Activated CD8-positive, alpha-beta memory T cell treated with anti-CD3 and anti-CD28 coated beads, Interleukin-2, amount 50 U/mL, for 48 hours (primary cell): ENCODE measurements at places on chromosomes 12 and 14.
A peak's percentile ranks its signal among the peaks of the same experiment; 100 is the strongest.

DNA sequence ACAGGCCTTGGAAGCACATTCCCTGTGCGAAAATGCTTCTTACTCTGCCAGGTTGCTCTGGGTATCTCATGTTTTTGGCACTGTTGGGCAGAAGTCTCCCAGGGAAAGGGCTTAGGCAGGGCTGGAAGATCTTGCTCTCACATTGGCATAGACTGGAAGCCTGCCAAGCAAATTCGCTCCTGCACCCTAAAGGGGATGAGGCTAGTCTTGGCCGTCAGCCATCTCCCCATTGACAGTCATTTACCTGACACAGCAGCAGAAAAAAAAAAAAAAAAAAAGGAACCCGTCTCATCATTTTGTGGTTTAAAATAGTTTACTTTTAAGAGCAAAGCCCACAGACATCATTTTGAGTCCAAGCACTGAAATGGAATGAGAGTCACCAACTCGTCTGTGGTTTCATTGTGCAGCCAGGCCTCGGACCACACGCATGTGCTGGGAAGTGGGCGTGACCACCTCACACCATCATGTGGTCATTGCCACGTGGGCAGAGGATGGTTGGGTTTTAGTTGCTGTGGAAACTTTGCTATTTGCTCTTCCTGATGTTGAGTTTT lies 84.8 kb downstream of the NRXN3 start:
- peak; percentile 71 for DNase-seq

DNA sequence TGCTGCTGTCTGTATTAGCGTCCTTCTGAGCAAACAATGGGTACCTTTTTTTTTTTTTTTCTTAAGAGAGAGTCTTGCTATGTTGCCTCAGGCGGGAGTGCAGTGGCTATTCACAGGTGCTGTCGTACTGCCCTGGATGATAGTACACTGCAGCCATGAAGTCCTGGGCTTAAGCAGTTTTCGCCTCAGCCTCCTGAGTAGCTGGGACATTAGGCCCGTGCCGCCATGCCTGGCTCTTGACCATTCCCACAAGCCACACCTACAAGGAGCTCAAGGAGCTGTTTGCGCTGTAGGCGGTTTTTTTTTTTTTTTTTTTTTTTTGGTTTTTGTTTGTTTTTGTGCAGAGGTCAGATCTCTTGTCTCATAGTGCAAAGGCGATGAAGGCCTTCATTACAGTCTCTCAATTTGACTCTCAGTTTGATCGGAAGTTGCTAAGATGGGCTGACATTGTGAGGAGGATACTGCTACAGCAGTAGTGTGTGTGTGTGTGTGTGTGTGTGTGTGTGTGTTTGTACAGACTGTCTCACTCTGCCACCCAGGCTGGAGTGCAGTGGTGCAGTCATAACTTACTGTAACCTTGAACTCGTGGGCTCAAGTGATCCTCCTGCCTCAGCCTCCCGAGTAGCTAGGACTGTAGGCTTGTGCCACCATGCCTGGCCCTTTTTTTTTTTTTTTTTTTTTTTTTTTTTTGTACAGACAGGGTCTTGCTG lies 34.2 kb downstream of the TRAF3 start:
- DNase-seq = no peak

DNA sequence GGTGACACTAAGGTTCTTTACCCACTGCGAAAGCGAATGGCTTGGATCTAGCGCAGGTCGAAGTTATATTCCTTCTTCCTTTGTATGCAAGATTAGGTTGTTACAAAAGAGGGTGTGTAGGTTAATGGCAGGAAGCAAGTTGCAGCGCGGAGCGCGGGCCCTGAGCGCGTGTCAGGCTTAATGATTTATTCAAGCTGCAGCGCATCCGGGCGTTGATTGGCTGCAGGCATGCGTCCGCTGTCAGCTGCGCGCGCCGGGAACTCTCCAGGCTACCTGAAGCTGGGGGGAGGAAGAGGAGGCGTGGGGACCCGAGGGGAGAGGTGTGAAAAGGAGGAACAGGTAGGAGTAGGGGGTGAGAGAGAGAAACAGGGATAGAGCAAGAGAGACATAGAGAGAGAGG lies 7.4 kb downstream of the ASCL1 start:
- no peak for DNase-seq

DNA sequence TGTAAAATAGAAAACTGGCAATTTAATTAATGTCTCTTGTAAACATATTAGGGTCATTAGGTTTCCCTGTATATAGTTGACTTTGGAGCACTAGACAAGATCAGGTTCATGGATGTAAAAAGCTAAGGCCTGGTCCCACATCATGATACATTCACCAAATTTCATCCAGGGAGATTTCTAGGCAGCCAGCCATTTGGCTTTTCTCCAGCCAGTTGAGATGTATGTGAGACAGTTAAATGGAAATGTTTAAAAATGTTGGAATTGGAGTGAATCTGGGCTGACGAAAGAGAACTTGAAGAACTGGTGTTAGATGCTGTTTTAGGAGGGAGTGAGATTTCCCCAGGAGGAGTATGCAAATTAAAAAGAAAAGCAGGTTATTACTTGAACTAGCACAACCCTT lies 41.8 kb upstream of the CLEC14A start:
- no peak for DNase-seq

GRCh38 chr14:22821193-22822015 lies 6.2 kb upstream of the SLC7A7 start:
- DNase-seq = no peak

DNA sequence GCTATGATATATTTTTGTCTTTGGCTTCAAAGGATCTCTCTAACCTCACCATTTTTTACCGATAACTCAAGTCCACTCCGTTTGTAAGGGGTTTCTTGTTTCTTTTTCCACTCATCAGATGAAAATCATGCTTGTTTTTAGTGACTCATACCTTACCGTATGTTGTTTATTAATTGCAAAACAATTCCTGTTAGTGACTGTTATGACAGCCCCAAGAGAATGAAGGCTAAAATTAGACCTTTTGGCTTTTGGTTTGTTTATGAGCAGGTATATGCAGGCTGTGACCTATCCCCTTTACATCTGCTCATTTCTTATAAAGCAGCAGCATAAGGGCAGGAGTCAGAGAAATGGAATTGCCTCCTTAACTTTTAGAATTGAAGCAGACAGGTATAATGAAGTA lies 319.8 kb downstream of the CEP128 start:
- DNase-seq = no peak

DNA sequence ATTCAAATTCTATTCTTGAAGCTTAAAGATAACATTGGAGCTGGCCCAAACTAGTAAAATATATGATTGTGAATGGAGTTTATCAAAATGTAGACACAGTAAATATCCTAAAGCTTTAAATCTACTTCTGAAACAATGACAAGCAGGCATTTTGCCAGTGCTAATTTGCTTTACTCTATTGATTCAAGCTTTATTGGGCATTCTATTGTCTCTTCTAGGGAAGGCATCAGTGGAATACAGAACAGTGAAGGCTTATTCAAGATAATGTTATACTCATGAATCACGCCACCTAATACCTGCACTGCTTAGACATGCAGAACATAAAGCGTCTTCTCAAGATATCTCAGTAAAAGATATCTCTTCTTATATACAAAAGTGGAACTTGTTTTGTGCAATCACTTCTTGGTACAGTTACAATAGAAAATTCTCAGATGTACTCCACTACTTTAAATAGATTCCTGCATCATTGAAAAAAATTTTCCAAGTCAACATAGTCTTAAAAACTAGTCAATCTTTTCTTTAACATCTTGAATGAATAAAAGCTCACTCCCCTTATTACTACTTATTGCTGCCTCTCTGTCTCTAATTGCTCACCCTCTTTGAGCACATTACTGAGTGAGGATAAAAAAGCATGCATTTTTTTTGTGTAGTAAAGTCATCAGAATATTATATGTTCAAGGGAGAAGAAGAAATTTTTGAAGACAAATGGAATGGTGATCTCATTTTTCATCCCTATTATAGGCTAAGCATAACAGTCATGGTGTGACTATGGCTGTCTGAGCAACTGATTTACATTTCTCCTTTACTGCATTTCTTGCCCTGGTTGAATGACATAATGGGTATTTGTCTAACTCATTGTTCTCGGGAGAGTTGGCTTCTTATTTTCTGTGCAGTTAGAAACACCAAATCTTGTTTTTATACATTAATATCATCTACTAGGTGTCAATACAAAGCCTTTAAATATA lies 98.0 kb upstream of the E2F7 start:
- no peak for DNase-seq

DNA sequence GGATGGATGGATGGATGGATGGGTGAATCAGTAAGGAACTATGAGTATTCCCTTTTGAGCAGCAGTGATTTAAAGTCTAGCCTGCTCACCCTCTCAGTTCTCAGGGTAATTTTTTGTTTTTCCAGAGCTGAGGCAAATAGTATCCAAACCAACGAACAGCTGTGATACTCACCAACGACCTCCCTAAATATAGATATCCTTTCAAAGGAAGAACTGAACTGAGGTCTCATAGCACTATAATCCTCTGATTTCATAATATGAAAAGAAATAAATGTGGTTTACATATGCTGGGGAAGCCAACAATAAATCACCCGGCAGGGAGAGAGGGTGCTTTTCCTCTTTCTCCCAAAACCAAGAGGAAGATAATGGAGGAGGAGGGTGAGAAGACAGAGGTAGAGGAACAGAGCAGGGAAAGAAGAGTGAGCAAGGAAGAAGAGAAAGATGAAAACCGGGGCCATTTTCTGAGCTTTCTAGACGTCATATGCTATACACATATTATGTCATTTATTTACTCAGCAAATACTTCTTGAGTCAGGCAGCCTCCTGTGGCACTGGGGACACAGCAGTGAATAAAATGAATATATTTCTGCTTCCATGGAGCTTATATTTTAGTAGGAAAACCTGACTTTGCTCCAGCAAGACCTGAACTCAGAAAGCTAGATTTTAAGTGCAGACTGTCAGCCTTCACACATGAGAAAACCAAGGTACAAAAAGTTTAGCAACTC lies 710.7 kb upstream of the TBX3 start:
- DNase-seq = no peak

DNA sequence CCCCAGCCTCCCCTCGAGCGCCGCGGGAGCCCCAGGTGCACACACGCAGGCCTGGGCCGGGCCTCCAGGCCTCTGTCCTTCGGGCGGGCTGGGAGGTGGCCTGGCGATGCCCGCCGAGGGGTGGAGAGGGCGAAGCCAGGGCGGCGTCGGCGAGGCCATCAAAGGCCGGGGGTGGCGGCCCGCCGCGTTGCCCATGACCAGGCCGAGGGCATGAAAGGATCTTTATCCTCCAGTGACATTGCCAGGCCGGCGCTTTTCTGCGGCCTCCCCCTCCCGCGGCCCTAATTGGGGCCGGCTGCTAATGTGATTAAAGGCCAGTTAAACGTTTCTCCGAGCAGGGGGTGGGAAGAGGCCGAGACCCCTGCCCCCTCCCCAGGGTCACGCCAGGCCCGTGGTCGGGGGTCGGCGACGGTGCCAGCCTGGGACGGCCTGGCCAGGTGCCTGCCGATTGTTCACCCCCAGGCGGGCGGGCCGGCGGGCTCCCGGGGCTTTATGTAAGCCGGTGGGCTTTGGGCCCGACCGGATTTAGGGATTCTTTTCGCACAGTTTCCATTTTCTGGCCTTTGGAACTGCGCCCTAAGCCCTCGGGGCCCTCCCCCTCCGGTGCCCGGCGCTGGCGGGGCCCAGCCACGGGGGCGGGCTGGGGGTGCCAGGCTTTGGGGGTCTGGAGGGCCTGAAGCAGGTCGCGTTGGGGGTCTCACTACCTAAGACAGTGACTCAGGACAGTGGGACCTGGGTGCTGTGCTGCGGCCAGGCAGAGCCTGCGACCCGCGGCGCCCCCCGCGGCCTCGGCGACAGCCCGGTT lies 103.2 kb upstream of the DIO3 start:
- DNase-seq = no peak

DNA sequence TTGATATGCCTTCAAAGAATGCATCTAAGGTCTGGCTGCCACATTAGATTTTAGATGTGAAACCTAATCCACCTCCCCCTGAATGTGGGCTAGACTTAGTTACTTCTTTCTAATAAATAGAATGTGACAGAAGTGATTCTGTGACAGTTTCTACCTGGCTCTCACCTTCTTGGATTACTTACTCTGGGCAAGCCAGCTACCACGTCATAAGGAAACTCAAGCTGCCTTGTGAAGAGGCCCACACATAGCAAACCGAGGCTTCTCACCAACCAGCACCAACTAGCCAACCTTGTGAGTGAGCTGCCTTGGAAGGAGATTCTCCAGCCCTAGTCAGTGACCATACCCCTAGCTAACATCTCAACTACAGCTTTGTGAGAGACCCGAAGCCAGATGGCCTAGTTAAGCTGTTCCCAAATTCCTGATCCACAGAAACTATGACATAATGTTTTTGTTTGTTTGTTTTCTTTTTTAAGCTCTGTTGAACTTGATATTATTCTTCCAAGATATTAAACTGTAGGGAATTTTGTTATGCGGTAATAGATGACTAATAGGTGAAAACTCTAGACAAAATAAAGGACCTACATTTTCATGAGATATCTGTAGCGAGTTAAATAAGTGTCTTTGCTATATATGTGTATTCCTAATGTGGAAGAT lies 6.2 kb downstream of the GPR19 start:
- no peak for DNase-seq

DNA sequence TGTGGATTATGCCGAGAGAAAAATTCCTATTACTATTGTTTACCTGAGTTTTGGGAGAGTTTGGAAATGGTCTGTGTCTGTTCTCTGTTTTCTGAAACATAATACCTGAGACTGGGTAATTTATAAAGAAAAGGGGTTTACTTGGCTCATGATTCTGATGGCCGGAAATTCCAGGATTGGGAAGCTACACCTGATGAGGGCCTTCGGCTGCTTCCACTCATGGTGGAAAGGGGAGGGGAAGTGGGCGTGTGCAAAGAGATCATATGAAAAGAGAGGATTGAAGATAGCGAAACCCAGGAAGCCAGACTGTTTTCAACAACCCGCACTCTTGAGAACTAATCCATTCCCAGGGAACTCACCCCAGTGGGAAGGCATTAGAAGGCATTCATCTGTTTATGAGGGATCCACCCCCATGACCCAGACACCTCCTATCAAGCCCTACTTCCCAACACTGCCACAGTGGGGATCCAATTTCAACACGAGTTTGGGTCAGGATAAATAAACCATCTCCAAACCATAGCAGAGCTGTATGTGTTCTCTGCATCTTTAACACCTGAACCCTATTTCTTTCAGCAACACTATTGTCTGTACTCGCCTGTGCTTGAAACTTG lies 51.1 kb downstream of the APAF1 start:
- no peak for DNase-seq

DNA sequence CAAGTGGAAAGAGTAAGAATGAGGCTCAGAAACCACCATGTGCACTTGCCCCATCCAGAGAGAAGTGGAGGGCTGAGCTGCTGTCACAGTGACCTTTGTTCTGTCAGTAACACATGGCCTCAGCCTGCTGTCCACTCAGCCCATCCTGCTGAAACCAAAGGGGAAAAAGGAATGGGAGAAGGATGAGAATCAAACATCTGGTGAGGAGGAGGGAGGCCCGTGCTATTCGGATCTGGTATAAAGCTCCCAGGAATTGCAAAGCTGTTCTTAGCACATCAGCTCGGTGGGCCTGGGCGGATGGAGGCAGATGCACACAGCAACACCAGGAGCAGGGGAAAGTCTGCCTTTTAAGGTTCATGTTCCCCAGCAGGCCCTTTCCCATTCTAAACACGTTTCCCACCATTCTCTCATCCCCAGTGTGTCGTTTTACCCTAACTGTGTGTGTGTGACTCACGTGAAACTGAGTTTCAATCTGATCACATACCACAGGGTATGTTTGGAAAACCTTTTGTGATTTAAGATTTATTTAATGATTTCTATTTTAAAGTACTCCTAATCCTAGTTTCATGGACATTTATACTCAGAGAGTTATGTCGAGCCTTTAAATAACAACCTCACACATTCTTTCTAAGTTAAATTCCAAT lies 36.8 kb downstream of the RTRAF start:
- DNase-seq = no peak
